Stimulated activated CD4-positive, alpha-beta T cell treated with anti-CD3 and anti-CD28 coated beads, Interleukin-1b, Interleukin-23, amount 100 ng/mL, for 24 hours (primary cell): ENCODE measurements at places on chromosomes 3 and 15.

GRCh38 chr3:46393554-46394434, 13.1 kb downstream of the CCR5AS start:
- no peak for DNase-seq

- DNase-seq, result no peak
Observed at GRCh38 chr15:66996094-66996493, 69.3 kb upstream of the SMAD3 start.

- DNase-seq, result peak; percentile 74
Observed at GRCh38 chr3:188954590-188955208, 217.1 kb upstream of the TPRG1 start.

DNA sequence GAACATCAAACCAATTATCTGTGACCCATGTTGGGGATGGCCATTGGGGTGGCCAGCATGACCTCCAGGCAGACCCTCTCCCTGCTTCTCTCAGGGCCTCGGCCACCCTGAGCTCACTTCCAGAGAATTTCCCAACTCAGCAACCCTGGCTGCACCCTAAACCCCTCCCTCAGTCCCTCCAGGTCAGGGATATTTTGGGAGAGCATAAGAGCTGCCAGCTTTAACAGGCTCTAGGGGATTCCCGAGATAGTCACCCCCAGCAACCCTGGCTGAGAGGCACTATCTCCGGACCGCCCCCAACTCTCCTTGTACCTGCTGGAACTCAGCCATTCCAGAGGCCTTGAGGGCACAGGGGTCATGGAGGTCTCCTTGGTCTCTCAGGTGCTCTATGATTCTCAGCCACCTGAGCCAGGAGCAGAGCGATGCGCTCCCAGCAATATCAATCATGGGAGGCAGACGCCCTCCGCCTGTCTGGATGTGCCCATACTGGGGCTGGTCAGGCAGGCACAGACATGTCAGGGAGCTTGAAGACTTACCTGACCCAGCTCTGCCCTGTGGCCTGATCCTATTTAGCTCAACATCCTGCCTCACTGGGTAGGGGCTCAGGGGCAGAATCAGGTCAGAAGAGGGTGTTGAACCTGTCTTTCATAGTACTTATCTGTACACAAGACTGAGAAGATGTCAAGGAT, 34.9 kb upstream of the CILP start:
- DNase-seq, result no peak

DNA sequence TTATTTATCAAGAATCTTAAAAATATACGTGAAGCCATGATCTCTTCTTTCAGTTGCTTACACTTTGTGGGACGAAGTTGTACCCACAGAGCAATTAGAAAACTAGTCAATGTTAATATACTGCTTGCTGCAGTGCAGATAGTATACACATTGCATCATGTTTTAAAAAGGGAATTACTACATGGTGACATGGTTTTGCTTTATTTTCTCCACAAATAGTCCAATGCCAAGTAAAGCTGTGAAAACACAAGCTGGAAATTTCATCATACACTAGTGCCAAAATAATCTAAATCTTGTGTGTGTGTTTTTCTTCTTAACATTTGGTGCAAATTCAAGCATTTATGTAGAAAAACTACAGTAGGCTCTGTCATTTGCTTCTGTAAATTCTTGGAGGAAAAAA, 233.0 kb downstream of the EPHA3 start:
- DNase-seq, result no peak

DNA sequence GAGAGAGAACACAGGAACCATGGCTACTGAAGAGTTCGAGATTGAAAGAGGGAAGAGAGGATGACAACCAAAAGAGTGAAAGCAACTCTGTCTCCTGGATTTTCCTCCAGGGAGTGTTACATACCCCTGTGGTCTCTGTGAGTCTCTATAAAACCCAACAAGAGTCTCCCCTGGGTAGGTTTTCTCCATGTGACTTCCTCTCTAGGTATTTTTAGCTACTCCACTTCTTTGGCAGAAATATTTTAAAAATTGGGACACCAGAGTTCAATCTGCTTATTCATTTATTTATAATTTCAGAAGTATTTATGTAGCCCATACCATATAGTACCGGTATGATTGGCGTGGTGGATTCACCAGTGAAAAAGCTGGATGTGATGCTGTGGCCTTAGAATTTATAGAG, 671.7 kb upstream of the NR2F2 start:
- DNase-seq, result no peak

- DNase-seq, result no peak
Observed at GRCh38 chr15:74633781-74634180, 18.1 kb downstream of the CLK3 start.
